ENCODE measurements at places on chromosomes 2 and 18.

- DNase-seq = no peak
Observed at GRCh38 chr2:106618614-106619013, 131.4 kb downstream of the CD8B2 start.

DNA sequence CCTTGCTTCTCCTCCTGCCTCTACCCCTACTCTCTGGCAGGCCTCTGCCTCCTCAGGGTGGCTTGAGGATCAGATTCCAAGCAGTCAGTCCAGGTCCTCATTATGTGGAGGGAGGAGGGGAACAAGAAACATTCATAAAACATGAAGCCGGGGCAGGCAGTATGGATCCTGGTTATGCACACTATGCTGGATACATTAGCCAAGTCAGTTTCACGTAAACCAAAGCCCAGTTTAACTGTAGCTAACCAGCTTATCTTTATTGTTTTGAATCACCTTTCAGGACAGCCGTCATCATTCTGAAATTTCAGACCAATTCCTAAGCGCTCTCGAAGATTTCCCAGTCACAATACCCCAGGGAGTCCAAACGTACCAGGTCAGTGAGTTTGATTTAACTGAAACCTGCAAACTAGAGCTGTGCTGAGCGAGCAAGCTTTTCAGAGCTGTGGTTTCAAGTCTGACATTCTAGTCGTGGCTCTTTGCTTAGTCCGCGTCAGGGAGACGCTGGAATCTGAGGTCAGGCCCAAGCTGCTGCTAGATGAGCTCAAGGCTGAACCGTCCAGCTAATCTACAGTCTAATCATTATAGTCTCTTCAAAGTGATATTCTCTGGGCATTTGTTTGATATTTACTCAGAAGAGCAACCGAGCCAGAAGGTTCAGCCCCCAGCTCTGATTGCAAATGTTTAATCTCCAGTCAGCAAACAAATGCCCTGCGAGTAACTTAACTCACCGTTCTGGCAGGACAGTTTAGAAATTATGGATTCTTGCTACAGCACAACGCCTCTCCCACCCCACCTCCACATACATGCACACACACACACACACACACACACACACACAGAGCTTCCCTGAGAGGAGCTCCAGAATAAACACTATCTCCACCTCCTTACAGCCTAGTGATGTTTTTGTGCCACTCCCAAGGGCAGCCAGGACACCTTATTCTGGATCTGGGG lies 63.8 kb upstream of the BZW1 start:
- no peak for DNase-seq

- DNase-seq = no peak
Observed at GRCh38 chr2:200254773-200255172, 51.7 kb upstream of the SPATS2L start.

GRCh38 chr2:71801969-71802368 lies 345.7 kb downstream of the CYP26B1 start:
- DNase-seq = peak; percentile 22

GRCh38 chr2:231720987-231721966 lies 13.0 kb downstream of the PTMA start:
- peak; percentile 60 for DNase-seq

- DNase-seq = no peak
Observed at GRCh38 chr18:55433648-55434047, 154.3 kb downstream of the TCF4 start.

DNA sequence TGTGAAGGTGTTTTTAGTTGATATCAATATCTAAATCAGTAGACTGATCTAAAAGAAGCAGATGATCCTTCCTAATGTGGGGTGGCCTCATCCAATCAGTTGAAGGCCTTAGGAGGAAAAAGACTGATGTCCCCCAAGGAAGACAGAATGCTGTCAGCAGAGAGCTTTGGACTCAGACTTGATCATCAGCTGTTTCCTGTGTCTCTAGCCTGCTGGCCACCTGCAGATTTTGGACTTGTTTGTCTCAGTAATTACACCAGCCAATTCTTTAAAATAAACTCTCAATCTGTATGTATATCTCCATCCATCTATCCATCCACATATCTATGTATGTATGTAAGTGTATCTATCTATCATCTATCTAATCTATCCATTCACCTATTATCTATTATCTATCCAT lies 301.3 kb downstream of the LPIN1 start:
- no peak for DNase-seq

DNA sequence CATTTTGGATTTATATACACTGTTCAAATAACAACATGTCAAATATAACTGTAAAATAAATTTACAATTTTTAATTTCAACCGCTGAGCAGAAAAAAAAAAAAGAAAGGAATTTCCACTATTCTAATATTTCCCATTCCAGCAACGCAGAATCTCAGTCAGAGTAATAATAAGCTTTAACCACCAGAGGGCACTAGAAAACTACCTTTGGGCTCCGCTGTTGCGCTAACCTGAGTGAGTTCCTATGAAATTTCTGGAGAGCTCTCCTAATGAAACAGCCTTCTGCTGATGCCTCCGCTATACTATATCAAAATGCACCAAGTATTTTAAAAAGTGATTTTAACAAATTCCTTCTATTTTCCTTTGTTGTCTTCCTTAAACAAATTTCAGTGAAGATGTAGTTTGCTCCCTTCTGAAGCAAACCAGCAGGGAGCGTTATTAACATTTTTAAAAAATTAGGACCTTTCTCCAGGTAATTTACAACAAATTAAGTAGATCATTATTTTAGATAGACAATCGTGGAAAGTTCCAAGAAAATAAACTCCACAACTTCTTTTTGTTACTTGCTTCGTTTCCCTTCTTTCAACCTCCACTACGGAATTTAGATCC lies 23.0 kb downstream of the ERMN start:
- peak; percentile 87 for DNase-seq

- no peak for DNase-seq
Observed at GRCh38 chr2:241639385-241639784, 1.9 kb downstream of the ATG4B start.

DNA sequence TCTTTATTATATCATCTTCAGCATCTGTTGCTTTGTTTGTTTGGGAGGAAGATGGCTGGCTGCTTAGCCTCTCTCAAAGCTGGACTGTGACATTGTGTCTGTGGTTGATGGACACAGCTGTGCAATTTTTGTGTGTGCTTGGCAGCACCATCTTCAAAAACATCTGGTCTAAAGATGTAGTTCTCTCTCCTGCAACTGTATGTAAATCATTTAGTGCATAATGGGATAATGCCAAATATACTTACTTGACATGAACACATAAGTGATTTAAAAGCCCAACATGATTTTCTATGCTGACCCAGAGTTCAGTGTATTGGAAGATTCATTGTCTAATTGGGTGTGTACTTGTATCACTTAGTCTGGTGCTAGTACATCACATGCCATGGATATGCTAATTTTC lies 112.2 kb downstream of the MAP4K4 start:
- no peak for DNase-seq

DNA sequence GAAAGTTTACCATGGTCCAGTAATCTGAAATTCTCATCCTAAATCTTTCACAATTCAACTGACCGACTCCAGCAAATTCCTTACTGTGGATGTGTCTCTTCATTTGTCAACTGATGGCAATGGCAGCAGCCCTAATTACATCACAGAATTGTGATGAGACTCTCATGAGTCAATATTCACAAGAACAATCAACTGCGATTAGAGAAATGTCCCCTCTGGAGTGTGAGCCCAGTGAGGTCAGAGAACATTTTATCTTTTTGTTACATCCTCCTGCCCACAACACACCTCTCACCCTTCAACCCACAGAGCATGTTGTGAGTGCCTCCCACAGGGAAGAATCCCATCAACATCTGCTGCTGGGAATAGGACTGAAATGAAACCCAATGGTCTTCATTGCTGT lies 73.6 kb downstream of the CD226 start:
- no peak for DNase-seq

DNA sequence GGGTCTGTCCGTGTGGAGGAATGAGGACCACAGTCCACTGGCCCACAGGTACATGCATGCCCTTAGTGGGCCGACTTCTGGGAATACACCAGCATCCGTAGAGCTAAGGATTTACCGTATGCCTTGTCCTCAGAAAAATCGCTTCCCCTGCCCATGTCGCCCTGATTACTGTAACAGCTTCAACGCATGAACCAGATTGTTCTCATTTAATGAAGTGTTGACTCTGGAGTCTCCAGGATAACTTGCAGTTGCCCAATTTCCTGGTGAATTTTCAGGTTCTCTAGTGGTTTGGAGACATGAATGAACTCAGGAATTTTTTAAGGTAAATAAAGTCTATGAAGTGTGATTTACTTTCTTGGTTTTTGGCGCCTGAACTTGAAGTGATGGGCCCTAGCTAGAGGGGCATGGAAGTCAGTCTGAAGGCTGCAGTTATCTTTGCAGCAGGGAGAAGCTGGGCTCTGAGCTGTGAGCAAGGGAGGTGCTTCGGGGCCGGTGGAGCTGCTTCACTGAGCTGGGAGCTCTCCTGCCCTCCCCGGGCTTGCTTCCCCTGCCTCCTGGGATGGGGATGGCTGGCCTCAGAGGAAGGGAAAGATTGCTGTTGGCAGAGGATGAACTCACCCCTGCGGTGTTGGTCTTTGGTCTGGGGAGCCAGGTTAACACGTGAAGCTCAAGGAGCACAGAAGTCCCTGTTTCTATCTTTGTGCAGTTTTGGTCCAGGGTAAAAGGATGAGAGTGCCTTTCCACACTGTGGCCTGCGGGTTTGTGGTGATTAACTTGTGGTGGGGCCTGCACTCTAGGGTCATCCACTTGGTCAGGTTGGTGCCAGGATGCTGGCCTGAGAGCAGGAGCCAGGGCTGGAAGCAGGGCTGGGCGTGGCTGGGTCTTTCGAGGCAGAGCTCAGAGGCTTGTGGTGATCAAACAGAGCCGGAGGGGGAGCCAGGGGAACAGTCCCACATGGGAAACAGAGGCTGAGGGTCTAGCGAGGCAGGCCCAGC lies 28.1 kb downstream of the TCF7L1 start:
- no peak for DNase-seq

GRCh38 chr18:49609256-49610021 lies 47.6 kb downstream of the LIPG start:
- DNase-seq = no peak

GRCh38 chr2:33291278-33292013 lies 185.0 kb upstream of the RASGRP3 start:
- peak; percentile 7 for DNase-seq

GRCh38 chr2:48767330-48767729 lies 11.8 kb upstream of the LHCGR start:
- DNase-seq = no peak

- DNase-seq = no peak
Observed at GRCh38 chr2:62334009-62334408, 138.1 kb downstream of the B3GNT2 start.

- DNase-seq = no peak
Observed at GRCh38 chr2:151287513-151288250, 1.8 kb downstream of the NMI start.

DNA sequence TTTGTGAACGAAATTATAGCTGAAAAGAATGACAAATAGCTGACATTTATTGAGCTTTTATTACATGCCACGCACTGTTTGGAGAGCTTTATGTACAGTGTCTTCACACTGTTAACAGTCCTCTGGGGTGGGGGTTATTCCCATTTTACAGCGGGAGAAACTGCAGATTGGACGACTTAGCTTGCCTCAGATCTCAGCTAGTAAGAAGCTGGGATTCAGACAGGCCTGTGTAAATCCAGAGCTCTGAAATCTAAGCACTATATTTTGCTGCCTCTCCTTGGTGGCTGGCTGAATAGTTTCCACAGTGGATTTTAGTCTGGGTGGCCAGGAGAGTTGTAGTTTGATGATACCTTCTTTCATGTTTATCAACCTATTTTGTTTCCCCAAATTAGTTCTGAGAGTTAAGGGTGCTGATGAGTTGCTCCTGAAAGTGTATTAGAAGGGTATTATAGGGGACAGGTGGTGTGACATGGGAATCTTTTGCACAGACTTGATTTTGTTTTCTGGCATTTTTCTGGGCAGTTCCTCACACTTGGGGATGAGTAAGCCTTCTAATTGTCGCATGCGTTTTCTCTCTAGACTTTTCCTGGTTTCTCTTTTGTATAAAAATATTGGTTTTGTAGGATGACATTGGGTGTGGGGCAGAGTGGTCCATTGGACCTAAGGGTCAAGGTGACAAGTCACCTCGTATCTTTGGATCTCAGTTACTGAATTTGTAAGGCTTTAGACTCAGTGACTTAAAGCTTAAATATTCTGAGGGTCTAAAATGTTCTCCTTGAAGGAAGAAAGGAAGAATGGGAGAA lies 1.5 kb downstream of the ACSL3 start:
- peak; percentile 39 for DNase-seq

DNA sequence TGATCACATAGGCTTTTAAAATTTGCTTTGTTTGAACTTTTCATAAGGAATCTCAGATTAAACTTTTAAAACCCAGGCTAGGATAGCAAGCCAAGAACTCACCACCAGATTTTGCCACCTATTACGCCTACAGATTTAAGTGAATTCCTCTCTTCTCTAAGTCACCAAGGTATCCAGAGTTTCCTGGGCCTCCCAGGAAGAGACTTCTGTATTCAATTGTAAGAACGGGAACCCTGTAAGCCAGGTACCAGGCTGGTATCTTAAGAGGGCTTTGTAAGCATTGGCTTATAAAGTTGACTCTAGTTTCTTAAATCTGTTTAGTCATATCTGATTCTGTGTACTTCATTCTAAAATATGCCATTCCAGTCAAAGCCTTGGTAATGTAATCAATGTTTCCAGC lies 285.1 kb downstream of the MBD5 start:
- no peak for DNase-seq

- DNase-seq = no peak
Observed at GRCh38 chr2:47697000-47697601, 85.8 kb upstream of the MSH6 start.

- no peak for DNase-seq
Observed at GRCh38 chr2:182069908-182070307, 84.3 kb downstream of the PPP1R1C start.

DNA sequence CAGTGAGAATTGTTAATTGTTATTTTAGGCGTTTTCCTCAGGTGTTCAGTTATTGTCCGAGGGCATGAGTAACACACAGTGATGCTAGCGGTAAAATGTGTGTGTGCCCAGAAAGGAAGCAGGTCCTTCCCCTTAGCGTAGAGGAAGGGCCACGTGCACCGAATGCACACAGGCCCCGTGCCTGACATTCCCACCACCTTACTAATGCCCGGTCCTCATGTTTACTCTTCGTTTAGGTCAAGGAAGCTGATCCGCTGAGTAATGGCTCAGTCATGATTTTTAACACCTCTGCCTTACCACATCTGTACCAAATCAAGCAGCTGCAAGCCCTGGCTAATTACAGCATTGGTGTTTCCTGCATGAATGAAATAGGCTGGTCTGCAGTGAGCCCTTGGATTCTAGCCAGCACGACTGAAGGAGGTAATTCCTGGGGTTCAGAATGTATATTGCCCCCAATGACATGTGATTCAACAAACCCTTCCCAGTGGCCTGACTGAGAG lies 76.7 kb downstream of the MERTK start:
- peak; percentile 50 for DNase-seq

- no peak for DNase-seq
Observed at GRCh38 chr2:95005726-95006125, 19.8 kb upstream of the MAL start.

DNA sequence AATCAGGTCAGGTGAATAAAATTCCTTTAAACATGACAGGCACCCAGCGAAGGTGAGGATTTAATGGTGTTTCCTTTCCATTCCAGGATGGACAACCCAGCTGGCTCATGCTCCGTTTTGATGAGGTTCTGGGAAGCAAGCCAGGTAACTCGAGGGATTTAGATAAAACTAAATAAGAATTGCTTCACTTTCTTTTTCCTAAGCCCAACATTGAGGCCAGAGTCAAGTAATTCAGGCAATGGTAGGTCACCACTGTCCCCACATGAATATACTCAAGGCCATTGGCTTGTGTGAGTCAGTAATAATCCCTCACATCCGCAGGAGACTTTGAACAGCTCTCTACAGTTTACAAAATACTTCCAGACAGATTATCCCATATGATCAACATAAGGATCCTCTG lies 16.2 kb upstream of the LRATD1 start:
- DNase-seq = no peak

GRCh38 chr2:210635257-210635656 lies 78.9 kb downstream of the CPS1 start:
- no peak for DNase-seq
